Psoas muscle (tissue), 8 donors: ENCODE measurements at places on chromosomes 7 and 10.

GRCh38 chr10:124680675-124681074 is 63.5 kb downstream of the FAM53B start:
- DNase-seq, result peak; percentile 68

GRCh38 chr7:85125651-85126131 is 61.2 kb downstream of the SEMA3D start:
- no peak for DNase-seq

- no peak for DNase-seq
Measured at GRCh38 chr7:3318874-3319273, 17.8 kb downstream of the SDK1 start.

DNA sequence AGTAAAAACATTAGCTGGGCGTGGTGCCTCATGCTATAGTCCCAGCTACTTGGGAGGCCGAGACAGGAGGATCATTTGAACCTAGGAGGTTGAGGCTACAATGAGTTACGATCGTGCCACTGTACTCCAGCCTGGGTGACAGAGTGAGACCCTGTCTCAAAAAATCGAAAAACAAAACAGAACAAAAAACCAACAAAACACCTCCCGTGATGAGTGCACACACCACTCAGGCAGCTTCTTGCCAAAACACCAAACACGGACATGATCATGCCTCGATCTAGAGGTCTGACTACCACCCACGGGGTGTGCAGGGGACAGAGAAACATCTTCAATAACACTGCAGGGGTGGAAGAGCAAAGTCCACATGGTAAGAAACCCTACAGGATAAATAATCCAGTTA is 44.4 kb downstream of the AMZ1 start:
- no peak for DNase-seq

- DNase-seq, result no peak
Measured at GRCh38 chr10:32244421-32245207, 102.3 kb downstream of the EPC1 start.

DNA sequence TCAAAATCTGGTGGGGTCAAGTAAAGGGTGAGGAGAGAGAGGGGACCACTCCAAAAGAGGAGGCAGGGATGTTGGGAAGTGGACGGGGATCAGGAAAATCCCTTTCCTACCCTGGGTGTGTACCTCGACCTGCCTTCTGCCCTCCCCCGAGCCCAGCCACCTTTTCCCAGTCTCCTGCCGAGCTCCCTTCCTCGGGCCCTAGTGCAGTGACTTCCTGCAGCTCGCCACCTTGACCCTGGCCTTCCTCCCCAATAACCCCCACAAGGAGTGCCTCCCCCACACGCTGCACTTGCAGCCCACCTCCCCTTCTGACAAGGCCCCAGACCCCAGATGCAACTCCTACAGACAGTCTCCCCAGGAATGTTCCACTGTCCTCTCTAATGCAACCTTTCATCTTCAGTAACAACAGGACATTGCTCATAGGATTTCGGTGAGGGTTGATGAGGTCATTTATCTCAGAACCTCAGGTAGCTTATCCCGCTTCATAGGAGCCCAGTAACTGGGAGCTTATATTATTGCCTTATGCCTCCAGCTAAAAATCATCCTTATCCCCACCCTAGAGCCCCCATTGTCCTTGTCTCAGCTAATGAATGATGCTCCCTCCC is 90.1 kb downstream of the MKI67 start:
- no peak for DNase-seq

GRCh38 chr10:57716884-57717283 is 550.8 kb downstream of the IPMK start:
- no peak for DNase-seq

DNA sequence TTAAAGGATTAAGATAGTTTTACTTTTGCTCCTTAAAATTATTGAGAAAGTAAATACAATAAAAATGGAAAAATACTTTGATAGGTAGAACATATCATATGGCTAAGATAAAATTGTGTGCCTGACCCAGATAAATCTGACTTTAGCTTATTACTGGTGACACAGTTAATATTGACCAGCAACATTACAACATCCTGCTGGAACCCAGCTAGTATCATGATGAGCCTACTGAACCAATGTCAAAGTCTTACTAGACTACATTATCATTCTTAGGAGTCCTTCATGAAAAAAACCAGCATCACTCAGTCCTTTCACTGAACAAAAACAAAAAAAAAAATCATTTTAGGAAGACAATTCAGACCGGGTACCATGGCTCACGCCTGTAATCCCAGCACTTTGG is 164.8 kb upstream of the CDK1 start:
- no peak for DNase-seq

- no peak for DNase-seq
Measured at GRCh38 chr10:119459681-119460340, 82.7 kb downstream of the RGS10 start.

DNA sequence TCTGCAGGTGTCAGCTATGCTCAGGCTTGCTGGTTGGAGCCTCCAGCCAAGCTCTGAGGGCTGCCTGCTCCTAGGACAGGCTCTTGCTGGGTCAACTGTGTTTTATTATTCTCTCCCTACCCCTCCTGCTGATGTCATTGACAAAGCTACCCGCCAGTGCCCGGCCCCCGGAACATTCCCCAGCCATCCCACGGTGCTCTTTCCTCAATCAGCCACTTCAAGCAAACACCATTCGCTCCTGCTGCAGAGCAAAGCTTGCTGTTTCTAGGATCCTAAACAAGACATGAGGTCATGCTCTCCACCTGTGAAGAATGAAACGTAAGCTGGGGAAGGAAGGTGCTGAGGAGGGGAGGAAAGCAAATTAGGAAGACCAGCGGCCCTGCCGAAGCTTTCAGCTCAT is 2.1 kb upstream of the C10orf71 start:
- DNase-seq, result no peak

GRCh38 chr10:26931223-26931622 is 70.5 kb upstream of the ABI1 start:
- DNase-seq, result no peak

DNA sequence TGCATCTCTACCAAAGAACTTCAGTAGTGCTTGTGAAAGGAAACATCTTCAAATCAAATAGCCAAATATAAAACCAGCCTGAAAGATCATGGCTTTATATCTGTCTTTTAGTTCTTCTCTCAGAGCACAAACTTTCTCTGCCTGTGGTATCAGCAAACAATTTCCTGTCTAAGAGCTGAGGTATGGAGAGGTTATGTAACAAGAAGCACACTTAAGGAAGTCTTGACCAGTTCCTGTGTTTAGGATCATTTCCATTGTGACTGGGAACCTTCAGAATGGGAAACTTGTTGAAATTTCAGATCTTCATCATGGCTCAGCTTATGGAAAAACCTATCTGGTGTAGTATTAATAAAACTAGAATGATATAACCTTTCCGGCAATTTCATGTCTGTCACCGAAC is 148.8 kb downstream of the MBL2 start:
- DNase-seq, result no peak

- no peak for DNase-seq
Measured at GRCh38 chr10:99872367-99873162, 90.1 kb downstream of the ABCC2 start.

DNA sequence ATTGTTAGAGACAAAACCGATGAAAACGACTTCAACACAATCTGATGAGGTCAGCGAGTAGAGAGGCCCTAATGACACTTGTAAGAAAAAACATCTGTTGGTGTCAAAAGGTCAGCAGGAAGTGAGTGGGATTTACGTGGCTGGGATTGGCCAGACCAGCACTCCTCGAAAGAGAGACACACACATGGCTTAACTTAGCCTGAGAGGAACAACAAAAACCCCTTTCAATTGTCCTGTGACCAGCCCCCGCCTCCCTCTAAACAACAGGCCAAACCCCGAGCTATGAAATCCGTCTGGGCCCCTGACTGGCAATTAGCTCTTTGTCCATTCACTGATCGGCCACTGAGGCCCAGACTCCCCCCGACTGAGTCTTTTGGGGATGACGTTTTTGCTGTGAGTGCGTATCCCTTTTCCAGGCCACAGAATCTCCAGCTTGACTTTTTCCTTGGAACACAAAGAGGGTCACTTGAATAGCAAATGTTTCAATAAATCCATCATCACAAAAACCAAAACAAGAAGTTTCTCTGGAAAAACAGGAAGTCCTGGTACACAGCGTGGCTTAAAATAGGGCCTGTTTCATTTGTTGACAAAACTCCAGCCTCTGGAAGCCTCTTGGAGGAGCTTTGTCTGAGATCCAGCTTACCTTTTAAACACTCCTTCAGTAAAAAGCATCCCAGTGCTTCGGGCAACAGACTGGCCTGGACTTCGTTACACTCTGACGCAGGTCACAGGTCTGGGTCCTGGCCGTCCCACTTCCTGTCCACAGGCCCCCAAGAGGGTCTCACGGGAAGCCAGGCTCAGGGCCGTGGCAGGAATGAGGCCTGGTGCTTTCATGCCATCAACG is 103.0 kb downstream of the CTBP2 start:
- DNase-seq, result peak; percentile 76

DNA sequence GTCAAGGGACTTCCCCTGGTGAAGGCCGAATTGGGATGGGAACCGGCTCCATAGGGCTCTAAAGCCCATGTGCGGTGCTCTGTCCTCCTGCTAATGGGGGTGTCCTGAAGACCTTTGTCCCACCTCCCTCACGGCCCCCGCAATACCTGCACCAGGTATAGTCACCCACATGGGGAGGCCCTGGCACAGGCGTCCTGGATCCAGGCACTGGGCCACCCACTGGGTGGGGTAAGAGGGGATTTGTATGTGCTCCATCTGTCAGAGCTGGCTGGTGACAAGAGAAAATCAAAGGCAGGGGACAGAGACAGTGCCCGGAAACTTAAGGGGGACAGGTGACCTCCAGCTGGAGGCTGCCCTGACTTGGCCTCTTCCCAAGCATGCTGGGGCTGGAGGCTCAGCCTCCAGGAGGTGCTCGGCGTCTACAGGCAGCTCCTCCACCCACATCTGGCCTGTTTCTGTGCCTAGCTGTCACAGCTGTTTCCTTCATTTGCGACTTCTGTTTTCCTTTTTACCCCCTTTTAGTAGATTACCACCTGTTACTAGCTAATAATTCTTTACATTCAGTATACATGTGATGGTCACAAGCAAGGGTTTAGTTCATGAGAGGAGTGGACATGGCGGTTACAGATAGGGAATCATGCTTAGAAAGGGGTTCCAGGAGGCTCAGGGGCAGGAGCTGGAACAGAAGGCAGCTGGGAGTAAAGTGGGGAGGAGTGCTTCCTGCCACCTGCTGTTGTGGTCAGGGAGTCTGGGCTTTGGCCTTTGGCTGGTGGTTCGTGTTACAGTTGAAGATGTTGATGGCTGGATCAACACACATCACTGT is 2.3 kb upstream of the CUZD1 start:
- DNase-seq, result no peak

GRCh38 chr10:108673741-108674140 is 1249.6 kb downstream of the XPNPEP1 start:
- DNase-seq, result no peak

- no peak for DNase-seq
Measured at GRCh38 chr7:90586091-90586490, 10.0 kb upstream of the CDK14 start.

GRCh38 chr10:103770139-103770538 is 85.2 kb downstream of the SH3PXD2A start:
- no peak for DNase-seq

DNA sequence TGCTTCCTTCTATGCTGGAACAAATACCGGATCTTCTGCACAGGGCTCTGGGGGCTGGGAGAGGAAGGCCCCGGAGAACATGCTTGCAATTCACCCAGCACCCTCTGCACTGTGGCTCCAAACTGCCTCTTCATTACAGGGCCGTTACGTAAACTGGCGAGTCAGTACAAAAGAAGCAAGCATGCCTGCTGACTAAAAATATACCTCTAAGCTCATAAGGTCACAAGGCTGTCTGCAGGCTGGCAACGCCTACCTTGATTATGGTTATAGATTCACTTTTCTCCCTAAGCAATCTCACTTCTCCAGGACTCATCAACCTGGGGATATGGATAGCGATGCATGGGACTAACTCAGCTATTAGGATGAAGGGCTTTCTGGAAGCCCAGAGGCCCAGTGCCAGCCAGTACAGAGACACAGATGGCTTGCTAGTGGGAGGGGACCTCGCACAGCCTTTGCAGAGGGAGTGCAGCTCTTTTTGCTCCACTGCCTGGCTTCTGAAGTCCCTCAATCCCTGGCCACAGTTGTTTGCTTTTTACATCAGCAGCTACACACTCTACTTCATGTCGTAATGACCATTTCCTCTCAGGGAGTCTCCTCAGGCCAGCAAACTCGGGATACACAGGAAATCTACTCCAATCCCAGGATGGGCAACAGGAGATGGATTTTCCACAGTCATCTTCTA is 96.1 kb downstream of the SH3PXD2A start:
- DNase-seq, result peak; percentile 75
